Astrocyte of the spinal cord (primary cell): ENCODE measurements at places on chromosomes 11 and 22.
A peak's percentile ranks its signal among the peaks of the same experiment; 100 is the strongest.

GRCh38 chr22:36331306-36331911 lies 56.4 kb downstream of the MYH9 start:
- peak; percentile 96 for DNase-seq

DNA sequence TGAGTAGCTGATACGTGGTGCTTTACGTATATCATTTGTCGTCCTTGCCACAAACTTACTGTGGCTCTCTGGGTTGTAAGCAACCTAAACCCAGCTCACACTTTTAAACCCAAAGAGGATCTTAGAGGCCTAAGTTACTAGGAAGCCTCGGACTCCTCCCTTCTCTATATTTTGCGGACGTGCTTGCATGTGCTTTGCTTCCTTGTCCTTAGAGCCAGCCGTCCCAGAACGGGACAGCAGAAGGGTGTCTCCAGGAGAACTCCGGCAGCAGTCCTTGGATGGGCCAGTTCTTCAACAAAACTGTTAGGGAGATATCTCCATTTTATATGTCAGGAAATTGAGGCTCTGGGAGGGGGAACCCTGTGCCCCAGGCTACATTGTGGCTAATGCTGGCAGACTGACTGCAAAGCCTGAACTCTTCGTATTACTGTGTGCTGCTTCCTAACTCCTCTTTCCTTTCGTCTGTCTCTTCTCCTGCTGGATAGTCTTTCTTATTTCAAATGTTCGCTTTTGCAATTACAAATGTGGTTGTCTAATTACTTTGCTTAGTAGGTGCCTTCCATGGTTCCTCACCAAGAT lies 33.8 kb downstream of the TNRC6B start:
- DNase-seq = no peak

GRCh38 chr22:32583921-32584335 lies 109.3 kb downstream of the FBXO7 start:
- DNase-seq = no peak

DNA sequence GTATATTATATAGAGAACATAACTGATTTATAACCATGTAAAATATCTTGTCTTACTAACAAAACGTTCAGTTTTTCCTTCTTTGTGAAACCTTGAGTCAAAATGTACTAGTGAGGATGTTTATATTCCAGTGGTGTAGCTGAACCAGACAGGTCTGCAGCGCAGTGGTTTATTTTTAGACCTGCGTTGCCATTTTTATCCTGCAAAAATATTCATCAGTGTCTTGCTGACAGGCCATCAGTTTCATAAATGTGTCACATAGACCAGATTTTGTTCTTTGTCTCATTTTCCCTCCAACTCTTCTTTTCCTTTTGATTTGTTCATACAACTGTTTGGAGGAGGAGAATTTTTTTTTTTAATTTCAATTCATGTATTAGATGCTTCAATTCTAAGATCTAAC lies 43.1 kb downstream of the HSD17B12 start:
- DNase-seq = no peak

GRCh38 chr11:2982214-2982613 lies 9.9 kb downstream of the NAP1L4 start:
- no peak for DNase-seq

DNA sequence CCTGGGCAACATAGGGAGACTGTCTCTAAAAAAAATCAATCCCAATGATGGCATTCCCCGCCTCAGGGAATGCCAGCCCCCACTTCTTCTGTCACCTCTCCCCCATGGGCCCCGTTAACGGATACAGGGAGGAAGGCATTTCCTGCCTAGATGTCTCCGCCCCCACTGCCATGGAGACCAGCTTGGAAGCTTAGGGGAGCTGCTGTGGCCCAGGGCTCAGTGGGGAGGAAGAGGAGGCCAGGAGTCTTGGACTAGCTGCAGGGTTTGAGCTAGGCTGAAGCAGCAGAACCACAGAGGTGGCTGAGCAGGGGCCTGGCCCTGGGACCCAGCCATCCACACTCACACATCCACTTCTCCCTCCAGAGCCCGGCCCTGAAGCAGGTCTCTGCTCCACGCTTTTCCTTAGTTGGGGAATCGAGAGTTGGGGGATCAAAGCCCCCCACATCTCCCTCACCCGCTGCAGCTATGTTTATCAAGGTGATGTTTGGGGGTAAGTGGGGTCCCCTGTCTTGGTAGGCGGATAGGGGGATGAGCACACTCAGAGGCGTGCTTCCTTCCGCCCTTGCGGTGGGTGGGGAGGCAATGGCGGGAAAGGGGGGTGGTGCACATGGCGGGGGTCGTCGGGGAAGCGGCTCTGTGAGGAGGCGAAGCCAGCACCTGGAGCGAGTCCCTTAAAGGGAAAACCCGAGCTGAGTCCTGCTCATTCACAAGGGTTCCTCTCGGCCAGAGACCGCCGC lies at the start of gene C22orf15:
Gene C22orf15, plus strand, starts transcription at position 149 of the 737 bp plus-strand sequence. Its CDS starts 317 bp downstream, at position 466.
- DNase-seq = peak; percentile 19
